ENCODE measurements at places on chromosomes 6 and 20.
A peak's percentile ranks its signal among the peaks of the same experiment; 100 is the strongest.

DNA sequence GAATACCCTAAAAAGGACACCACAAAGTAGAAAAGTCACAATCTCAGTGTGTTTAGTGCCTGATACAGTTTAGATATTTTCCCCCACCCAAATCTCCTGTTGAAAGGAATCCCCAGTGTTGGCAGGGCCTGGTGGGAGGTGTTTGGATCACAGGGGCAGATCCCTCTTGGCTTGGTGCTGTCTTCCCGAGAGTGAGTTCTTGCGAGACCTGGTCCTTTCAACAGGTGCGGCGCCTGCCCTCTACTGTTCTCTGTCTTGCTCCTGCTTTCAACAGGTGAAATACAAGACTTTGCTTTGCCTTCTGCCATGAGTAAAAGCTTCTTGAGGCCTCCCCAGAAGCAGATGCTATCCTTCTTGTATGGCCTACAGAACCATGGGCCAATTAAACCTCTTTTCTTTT lies 534.3 kb upstream of the NRSN1 start:
- no peak for DNase-seq

GRCh38 chr6:67606906-67607828 lies 1027.9 kb upstream of the ADGRB3 start:
- no peak for DNase-seq

DNA sequence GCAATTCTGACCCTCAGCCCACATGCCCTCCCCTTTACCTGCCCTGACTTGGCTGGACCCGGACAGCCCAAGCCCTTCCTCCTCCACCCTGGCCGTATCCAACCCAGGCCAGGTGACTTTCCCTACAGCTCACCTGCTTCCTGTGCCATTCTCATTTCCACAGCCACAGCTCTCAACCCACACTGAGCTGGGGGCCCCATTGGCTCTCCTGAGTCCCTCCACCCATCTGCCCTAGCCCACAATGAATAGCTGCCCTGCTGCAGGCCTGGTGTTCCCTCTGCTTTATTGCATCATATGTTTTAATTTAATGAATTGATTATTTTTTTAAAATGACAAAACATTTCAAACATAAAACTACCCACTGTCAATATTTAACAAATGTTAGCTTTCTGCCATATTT lies 118.5 kb upstream of the BACH2 start:
- DNase-seq = no peak

GRCh38 chr6:109743739-109744138 lies 52.6 kb downstream of the FIG4 start:
- no peak for DNase-seq

DNA sequence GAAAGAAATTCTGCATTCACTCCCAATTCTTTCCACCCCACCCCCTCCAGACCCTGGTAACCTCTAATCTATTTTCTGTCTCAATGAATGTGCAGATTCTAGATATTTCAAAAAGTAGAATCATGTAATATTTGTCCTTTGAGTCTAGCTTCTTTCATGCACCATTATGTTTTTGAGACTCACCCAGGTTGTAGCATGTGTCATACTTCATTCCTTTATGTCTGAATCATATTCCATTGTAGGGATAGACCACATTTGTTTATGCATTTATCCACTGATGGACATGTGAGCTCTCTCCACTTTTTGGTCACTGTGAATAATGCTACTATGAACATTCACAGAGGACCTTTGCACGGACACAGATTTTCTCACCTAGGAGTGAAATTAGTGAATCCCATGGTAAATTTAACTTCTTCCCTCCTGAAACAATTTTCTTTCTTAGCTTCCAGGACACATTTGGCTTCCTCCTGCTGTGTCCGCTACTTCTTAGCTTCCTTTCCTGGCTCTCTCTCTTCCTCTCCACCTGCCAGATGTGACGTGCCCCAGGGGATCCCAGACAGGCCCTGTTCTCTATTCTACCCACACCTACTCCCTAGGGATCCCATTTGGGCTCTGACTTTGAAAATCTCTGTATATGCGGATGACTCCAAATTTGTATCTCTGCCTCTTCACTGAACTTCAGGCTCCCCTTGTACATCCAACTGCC lies 24.1 kb upstream of the ARFGEF2 start:
- DNase-seq = no peak

DNA sequence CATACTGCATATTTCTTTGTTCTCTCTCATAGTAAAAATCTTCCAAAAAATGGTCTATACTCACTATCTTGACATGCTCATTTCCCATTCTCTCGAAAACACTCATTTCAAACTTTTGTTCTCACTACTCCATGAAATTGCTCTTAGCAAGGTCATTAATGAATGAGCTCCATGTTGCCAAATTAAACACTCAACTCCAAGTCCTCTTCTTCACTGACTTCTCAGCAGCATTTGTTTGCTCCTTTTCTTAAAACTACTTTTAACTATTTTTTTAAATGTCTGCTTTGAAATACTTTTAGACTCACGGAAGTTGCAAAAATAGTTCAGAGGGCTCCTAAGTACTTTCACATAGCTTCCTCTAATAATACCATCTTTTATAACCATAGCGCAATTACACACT lies 274.0 kb upstream of the PREP start:
- no peak for DNase-seq

- no peak for DNase-seq
These were observed 33.4 kb downstream of the RNASET2 start for GRCh38 chr6:166922937-166923336.

DNA sequence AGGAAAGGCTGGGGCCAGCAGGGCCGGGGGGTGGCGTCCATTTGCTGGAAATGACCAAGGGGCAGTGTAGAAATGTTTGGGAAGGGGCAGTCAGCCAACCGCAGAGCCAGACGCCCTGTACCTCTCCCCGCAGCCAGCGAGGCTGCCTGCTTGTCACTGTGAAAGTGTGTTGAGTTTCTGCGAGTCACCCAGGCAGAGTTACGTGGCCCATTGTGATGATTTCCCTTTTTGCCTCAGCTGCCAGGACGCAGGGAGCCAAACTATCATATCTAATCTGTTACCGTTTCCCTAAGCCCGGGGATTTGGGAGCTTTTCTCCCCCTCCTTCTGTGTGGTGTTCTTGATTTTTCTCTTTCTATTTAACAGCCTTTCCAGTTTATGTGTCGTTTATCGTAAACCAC lies 67.9 kb upstream of the STX16 start:
- DNase-seq = peak; percentile 6

DNA sequence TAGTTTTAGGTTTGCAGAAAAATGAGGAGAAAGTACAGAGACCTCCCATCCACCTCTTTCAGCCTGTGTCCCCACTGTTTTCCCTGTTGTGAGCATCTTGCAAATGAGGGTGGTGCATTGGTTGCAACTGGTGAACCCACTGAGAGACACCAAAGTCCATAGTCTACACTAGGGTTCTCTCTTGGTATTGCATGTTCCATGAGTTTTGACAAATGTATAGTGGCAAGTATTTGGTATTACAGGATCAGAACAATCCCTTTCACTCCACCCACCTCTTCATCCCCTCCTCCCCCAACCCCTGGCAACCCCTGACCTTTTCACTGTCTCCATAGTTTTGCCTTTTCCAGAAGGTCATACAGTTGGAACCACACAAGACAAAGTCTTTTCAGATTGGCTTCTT lies 20.1 kb downstream of the ZNF831 start:
- no peak for DNase-seq

GRCh38 chr6:122220254-122220653 lies 179.2 kb upstream of the HSF2 start:
- DNase-seq = no peak

DNA sequence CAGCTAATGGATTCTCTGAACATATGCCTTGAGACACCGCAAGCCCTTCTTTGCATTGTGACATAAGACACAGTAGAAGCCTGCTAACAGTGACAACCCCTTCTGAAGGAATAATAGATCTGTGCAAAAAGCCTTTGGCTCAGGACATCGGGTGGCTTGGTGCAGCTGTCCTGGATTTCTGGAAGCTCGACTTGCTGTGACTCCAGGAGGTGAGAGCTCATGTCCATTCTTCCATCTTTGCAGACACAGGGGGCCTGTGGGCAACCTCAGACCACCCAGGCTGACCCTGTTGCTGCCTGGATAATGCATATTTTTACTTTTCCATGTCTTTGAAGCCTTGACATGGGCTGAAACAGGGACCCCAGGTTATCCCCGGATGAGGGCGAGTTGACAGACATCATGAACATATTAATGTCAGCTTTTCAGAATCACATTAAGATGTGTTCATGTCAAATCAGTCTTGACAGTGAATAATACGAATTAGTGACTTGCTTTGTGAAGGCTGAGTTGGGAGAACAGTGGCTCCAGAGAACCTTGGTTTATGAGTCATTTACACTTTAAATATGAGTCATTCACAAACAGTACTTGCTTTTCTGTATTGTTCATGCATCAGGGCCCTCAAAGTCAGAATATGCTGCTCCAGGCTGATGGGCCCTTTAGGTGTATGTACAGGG lies 66.8 kb upstream of the IYD start:
- DNase-seq = no peak

DNA sequence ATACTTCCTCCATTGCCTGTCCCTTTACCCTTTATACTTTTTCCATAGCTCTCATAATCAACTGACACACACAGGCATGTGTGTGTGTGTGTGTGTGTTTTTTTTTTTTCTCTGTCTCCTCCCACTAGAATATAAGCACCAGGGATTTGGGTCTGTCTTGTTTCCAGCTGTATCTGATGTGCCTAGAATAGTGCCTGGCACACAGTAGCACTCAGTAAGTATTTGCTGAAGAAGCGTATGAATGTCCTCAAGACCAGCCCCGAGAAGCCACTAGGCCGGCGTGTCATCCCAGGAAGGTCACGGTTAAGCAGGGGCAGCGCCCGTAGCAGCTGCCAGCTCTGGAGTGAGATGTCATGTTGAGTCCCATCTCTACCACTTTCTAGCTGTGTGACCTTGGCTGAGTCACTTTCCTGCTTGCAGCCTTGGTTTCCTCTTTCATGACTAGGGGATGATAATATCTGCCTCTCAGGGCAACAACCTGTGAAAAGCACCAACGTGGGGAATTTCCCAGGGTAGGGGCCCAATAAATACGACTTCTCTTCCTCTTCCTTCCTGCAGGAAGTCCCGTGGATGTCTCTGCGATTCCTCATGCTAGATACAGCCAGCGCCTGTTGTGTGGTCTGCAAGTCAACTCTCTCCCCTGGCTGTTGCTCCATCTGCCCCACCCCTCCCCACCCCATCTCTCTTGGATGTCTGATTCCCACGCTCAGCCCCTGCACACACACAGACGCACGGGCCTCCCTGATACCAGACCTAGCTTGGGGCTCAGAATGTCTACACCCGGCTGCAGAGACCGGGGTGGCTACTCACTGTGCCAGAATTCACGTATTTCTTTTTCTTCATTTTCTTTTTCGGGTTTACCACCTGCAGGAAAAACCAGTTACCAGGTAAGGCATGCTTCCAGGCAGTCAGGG lies 58.1 kb downstream of the RAB44 start:
- DNase-seq = peak; percentile 62

GRCh38 chr6:111673532-111673931 lies 67.9 kb upstream of the TRAF3IP2 start:
- no peak for DNase-seq

DNA sequence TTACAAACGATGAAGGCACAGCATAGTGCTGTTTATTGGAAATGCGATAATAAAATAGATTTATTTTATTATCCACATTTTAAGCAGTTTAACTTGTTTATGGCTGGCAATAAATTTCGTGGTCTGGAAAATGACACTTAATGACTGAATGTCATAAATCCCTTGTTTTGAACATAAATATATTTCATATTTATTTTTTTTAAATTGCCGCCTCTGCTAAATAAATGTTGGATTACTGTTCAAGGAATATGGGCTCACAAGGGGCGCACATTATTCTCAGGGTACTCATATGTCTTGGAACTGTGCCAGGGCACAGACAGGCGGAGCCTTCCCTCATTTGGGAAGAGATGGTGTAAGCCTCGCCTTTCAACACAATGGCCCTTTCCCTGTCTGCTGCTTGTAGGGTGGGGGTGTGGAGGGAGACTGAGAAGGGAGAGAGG lies 134.3 kb downstream of the PXDC1 start:
- DNase-seq = no peak

DNA sequence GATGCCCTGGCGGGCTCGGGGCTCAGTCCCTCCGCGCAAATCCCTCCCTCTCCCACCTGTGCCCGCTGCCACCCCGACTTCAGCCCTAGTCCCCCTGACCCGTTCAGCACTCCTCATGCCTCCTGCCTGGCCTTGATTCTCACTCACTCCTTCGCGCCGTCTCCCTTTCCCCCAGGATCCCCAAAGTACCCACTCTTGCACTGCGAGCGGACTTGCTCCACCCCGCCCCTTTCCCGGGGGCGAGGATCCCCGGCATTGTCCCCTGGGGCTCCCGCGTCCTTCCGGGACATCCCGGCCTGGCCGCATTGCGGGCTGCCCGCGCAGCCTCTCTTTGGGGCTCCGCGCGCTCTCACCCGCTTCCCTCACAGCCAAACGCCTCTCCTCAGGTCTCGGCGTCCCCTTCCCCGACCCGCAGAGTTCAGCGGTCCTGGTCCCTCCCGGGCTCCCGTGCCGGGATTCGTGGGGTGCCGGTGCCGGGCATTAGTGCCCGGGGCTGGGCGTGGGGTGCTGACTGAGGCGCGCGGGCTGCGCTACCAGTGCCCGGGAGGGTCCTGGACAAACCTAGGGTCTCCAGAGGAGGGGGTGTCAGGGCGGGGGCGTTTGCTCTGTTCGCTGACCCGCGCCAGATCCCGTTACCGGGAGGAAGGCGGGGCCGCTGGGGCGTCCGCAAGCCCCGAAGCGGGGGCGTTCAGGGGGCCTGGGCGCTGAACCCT lies 45.5 kb upstream of the SUPT3H start:
- DNase-seq = no peak

- DNase-seq = no peak
These were observed 123.6 kb upstream of the LRFN2 start for GRCh38 chr6:40710626-40711330.

DNA sequence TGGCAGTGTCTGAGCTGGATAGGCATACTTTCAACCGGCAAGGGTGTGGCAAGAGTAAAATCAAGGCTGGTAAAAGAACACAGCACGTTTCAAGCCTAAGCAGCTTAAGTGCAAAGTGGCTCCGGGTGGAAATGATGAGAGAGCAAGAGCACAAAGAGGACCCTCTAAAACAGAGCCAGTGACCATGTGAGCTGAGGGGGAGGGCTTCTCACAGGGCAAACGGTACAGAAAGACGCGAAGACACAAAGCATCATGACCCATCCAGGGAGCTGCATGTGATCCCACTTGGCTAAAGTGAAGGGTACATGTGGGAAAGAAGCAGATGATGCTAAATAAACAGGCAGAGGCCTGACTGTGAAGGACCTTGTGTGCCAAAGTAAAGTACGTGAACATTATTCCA lies 25.7 kb downstream of the FKBP5 start:
- no peak for DNase-seq

DNA sequence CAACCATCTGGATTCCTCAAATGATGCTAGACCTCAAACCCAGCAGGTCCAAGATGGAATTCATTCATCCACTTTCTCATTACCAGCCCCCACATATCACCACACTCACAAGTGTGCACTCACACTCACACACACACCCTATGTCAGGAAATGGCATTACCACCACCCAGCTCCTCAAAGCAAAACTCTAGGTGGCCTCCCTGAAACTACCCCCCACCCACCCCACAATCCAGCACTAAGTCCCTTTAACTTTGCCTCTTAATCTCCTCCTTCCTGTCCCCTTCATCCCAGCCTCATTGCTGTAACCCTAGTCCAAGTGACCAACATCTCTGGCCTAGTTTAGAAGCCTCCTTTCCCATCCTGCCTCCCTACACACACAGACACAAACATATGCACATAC lies 109.4 kb downstream of the TNFAIP3 start:
- no peak for DNase-seq
